ENCODE measurements at places on chromosomes 3 and 15.

DNA sequence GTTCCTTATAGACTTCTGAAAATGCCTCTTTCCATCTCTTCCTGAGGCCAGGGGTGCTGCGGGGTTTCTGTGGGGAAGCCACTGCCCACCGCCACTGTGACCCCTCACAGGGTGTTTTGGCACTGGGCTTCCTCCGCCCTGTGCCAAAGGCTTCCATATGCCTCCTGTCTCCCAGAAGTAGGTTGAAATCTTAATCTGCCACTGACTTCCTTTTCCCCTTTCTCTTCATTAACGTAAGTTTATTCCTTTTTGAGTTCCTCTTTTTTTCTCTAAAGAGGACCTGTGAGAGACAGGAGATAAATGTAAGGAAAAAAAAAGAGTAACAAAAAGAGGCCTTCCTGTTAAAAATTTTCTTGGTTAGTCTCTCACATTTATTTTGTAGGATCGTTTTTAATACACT lies 220.5 kb downstream of the CTNNB1 start:
- DNase-seq = no peak

- DNase-seq = peak; percentile 44
Observed at GRCh38 chr15:56356616-56357015, 8.6 kb upstream of the TEX9 start.

DNA sequence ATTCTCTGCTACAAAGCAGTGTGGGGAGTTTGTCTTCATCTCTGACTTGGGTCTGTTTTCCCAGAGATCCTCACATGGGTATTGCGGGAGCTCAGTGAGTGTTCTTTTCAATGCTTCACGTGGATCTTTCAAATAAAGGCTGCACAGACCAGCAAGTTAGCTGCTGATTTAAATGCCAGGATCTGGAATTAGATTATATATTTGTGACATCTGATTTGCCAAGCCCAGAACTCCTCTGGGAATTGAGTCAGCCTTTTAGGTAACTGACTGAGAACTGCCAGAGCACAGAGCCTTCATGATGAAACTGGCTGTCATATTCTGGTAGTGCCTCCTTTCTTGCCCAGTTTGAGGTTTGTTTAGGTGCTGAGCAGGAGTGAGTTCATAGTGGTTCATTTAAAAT lies 14.7 kb downstream of the EDEM1 start:
- no peak for DNase-seq

DNA sequence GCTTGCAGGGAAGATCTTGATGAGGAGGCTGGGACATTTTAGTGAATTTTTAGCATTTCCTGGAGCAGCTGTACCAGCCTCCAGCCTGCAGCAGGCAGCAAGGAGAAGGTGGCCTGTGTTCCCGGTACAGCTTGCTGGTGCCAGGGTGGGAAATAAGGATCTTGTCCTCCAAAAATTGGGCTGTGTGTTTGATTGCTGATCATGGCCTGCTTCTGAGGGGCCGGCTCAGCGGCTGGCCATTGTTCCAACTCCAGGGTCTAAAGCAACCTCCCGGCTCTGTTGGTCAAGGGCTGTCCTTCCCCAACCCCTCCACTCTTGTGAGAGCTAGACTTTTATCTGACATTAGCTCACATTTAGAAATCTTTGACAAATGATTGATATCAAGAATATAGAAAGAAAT lies 5.0 kb downstream of the CFAP100 start:
- DNase-seq = no peak

DNA sequence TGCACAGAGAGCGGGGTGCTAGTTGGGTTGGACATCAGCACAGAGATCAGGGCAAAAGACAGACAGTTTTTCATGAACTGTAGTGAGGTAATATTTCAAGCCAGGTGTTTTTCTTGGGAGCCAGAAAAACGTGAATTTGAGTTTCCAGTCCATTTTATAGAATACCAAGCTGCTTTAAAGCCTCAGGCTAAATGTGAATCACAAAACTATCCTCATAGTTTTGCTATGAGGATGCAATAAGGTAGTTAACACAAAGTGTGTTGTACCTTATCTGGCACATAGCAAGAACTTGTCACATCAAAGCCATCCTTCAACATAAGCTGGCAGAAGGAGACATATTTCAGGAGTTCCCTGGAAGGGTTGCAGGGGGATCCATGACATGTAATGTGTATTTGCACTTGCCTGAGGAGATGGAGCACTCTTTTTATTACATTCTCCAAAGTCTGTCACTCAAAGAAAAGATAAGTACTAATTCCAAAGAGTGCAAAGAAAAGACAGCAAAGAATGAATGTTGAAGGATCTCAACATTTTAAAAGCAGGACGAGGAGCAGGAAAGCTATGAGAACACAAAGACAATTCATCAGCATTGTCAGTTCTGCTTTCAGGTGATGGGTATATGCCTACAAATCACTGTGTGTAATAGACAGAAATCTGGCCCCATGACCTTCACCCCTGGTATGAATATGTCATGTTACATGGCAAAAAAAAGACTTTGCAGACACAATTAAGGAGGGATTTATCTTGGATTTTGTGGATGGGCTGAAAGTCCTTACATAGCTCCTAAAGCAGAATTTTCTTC lies 1046.4 kb downstream of the NTRK3 start:
- no peak for DNase-seq

DNA sequence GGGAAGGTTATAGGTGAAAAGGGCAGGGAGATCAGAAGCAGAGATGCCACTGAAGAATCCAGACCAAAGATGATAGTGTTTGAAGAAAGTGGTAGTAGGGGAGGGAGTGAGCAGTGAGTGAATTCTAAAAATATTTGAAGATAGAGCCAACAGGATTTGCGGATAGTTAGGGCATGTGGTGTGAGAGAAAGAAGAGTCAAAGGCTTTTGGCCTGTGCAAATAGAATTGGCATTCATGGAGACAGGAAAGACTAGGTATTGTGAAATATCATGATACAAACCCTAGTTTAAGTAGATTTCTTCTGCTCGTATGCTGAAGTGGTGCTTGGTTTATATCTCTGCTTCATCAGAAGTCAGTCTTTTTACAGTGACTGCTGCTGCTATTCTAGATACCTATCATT lies 224.2 kb upstream of the CFAP20DC start:
- peak; percentile 5 for DNase-seq

- DNase-seq = no peak
Observed at GRCh38 chr3:105821433-105821832, 47.4 kb downstream of the CBLB start.

- DNase-seq = no peak
Observed at GRCh38 chr3:155495387-155495786, 201.9 kb upstream of the STRIT1 start.
